ENCODE measurements at places on chromosomes 6 and 20. TPM values are rescaled to one million over a fixed set of nuclear protein-coding genes. Genes with fewer than 3 reads are reported as not detected.

- no peak for DNase-seq
- no peaks in the 10 kb centered on the region for H3K27me3 ChIP-seq
- no peaks in the 10 kb centered on the region for H3K4me1 ChIP-seq
- H3K4me3 ChIP-seq = no peak overlapping the region
- H3K36me3 ChIP-seq = peaks cover 84% of the 10 kb centered on the region
- H3K27ac ChIP-seq = no peak overlapping the region
These were observed 32.2 kb downstream of the EIF2S2 start for GRCh38 chr20:34079818-34080217.

DNA sequence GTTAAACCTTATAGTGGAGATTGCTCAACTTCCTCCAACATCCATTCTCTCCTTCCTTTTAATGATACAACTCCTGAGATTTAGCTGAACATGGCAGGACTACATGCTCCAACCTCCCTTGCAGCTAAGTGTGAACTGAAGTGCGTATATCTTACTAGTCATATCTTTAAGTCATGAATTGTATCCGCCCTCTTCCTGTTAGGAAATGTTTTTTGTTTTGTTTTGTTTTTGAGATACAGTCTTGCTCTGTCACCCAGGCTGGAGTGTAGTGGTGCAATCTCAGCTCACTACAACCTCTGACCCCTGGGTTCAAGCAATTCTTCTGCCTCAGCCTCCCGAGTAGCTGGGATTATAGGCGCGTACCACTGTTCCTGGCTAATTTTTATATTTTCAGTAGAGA is 8.8 kb upstream of the OSTM1 start:
- DNase-seq = no peak
- H3K27me3 ChIP-seq = peaks cover 14% of the 10 kb centered on the region
- no peaks in the 10 kb centered on the region for H3K4me1 ChIP-seq
- H3K36me3 ChIP-seq = no peaks in the 10 kb centered on the region

DNA sequence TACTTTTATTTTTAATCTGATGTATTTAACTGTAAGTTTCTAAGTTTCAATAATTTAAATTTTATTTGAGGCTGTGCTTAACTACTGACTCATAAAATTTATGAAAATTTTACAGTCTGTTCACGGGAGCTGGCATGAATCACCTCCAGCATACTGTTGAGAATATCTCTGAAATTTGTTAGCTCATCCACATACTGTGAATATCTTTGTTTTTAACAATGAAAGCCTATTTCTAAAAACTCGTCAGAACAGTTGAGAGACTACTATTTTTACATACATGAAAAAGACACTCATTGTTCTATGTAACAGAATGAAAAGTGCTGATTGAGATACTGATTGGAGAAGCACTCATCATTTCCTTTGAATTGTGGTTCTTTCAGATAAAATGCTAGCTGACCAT is 749.3 kb downstream of the TENT5A start:
- no peaks in the 10 kb centered on the region for H3K36me3 ChIP-seq
- no peak overlapping the region for H3K4me3 ChIP-seq
- H3K27ac ChIP-seq = no peak overlapping the region
- DNase-seq = no peak
- H3K4me1 ChIP-seq = no peaks in the 10 kb centered on the region

- H3K36me3 ChIP-seq = no peaks in the 10 kb centered on the region
- H3K27ac ChIP-seq = no peak overlapping the region
- DNase-seq = no peak
- H3K4me1 ChIP-seq = peaks cover 19% of the 10 kb centered on the region
- H3K27me3 ChIP-seq = no peaks in the 10 kb centered on the region
These were observed 3.2 kb upstream of the SIRPB2 start for GRCh38 chr20:1494436-1494835.

GRCh38 chr6:22827760-22828159 is 258.4 kb downstream of the HDGFL1 start:
- no peaks in the 10 kb centered on the region for H3K4me1 ChIP-seq
- no peaks in the 10 kb centered on the region for H3K36me3 ChIP-seq
- no peak overlapping the region for H3K4me3 ChIP-seq
- no peak for DNase-seq
- H3K27me3 ChIP-seq = no peaks in the 10 kb centered on the region

- H3K36me3 ChIP-seq = no peaks in the 10 kb centered on the region
- H3K27me3 ChIP-seq = no peaks in the 10 kb centered on the region
- H3K27ac ChIP-seq = no peak overlapping the region
- no peak overlapping the region for H3K4me3 ChIP-seq
These were observed 148.8 kb downstream of the RPS12 start for GRCh38 chr6:132962936-132963868.

DNA sequence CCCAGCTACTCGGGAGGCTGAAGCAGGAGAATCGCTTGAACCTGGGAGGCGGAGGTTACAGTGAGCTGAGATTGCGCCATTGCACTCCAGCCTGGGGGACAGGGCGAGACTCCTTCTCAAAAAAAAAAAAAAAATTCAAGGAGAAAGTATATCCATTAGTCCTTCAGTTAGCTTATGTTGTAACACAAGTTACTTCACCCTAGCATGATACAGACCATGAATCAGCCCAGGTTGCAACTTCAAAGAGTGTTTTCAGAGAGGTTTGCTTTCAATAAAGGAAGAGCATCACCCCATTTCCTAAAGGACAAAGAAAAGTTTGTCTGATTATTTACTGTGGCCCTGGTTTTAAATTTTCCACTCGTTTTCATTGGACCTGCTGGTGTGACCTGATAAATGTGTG is 73.0 kb downstream of the SERAC1 start:
- H3K4me1 ChIP-seq = no peaks in the 10 kb centered on the region
- DNase-seq = no peak
- H3K36me3 ChIP-seq = peaks cover 17% of the 10 kb centered on the region
- H3K4me3 ChIP-seq = no peak overlapping the region

DNA sequence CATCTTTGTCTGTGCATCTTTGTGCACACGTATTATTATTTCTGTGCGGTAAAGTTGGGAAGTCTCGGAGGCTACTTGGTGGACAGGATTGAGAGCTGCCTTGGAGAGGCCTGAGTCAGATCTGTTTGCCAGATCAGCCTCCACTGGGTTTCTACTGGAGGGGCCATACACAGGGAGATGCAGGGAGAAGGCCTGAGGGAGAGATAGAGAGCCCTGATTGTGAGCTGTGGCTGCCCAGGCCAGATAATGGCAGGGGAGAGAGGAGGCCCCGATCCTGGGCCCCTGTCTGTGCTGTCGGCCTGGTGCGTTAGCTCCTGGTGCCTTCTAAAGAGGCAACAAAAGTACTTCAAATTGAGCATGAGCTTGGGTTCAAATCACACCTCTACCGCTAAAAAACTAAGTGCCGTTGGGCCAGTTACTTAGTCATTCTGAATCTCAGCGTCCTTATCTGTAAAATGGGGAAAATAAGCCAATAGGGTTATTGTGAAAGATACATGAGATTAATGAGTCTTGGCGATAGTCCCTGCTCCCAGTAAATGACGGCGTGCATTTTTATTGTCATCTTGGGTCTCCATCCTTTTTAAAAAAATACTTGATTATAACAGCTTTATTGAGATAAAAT is 27.6 kb upstream of the ADA start:
- H3K27me3 ChIP-seq = no peaks in the 10 kb centered on the region
- no peak overlapping the region for H3K4me3 ChIP-seq
- H3K27ac ChIP-seq = no peak overlapping the region
- peaks cover 5% of the 10 kb centered on the region for H3K4me1 ChIP-seq
- DNase-seq = no peak
- H3K36me3 ChIP-seq = no peaks in the 10 kb centered on the region

GRCh38 chr6:119669221-119669620 is 319.7 kb upstream of the MAN1A1 start:
- no peaks in the 10 kb centered on the region for H3K36me3 ChIP-seq
- no peak overlapping the region for H3K4me3 ChIP-seq
- no peaks in the 10 kb centered on the region for H3K27me3 ChIP-seq
- DNase-seq = no peak

GRCh38 chr6:107621229-107621937 is 131.5 kb downstream of the SOBP start:
- no peaks in the 10 kb centered on the region for H3K27me3 ChIP-seq
- H3K4me3 ChIP-seq = no peak overlapping the region
- DNase-seq = no peak
- H3K36me3 ChIP-seq = no peaks in the 10 kb centered on the region
- H3K4me1 ChIP-seq = peaks cover 27% of the 10 kb centered on the region

GRCh38 chr6:163323705-163324104 is 90.8 kb upstream of the QKI start:
- no peaks in the 10 kb centered on the region for H3K4me1 ChIP-seq
- DNase-seq = no peak
- no peak overlapping the region for H3K27ac ChIP-seq
- no peak overlapping the region for H3K4me3 ChIP-seq
- no peaks in the 10 kb centered on the region for H3K27me3 ChIP-seq

DNA sequence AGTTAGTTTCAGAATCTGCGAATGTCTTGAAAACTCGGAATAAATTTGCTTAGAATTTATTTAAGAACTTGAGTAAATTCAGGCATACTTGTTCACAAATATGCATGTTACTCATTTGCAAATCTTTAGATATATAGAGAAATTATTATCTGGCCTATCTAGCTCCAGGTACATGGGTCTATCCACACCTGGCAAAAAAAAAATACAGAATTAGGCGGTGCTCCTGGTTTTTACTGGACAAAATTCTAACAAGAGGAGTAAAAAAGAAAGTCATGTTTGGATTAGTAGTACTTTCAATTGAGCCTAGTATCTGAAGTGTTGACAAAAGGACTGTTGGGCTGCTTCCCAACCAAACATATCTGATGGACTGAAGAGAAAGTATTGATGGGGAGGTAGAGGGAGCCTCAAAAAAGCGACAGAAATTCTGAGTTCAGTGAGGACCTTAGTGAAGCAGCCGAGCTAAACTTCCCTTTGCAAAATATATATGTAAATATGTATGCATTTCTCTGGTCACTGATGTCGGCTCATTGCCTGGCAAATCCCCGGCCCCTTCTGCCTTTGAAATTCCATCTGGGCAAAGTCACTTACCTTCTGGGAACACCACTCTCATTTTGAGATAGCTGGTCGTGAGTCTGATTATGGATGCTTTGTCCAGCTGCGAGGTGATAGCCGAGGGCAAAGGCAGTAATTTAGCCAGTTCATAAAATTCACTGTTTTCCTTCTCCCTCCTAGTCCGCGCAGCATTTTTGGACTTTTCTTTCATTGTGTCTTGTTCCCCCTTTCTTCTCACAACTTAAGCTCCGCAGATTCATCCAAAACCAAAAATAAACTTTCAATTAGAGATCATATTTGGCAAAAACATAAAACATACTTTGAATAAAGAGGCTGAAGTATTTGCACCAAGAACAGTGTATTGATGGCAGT is 1.8 kb downstream of the SIM1 start:
- peaks cover 34% of the 10 kb centered on the region for H3K27me3 ChIP-seq
- H3K4me3 ChIP-seq = no peak overlapping the region
- no peaks in the 10 kb centered on the region for H3K4me1 ChIP-seq
- no peaks in the 10 kb centered on the region for H3K36me3 ChIP-seq
- no peak overlapping the region for H3K27ac ChIP-seq

GRCh38 chr20:38165089-38165965 is at the start of gene TGM2:
TSS of gene TGM2 (minus strand) at chr20:38165270. CDS start at chr20:38165198, 72 bp downstream.
- H3K27me3 ChIP-seq = no peaks in the 10 kb centered on the region
- no peak within 1 kb of the TSS for H3K4me3 ChIP-seq
- DNase-seq = peak; percentile 59
- H3K36me3 ChIP-seq = no peaks in the 10 kb centered on the region

- H3K27me3 ChIP-seq = no peaks in the 10 kb centered on the region
- H3K4me3 ChIP-seq = no peak overlapping the region
- no peak for DNase-seq
- no peaks in the 10 kb centered on the region for H3K4me1 ChIP-seq
- peak overlapping the region; percentile 45 for H3K27ac ChIP-seq
These were observed 7.0 kb downstream of the IL22RA2 start for GRCh38 chr6:137166247-137167098.

DNA sequence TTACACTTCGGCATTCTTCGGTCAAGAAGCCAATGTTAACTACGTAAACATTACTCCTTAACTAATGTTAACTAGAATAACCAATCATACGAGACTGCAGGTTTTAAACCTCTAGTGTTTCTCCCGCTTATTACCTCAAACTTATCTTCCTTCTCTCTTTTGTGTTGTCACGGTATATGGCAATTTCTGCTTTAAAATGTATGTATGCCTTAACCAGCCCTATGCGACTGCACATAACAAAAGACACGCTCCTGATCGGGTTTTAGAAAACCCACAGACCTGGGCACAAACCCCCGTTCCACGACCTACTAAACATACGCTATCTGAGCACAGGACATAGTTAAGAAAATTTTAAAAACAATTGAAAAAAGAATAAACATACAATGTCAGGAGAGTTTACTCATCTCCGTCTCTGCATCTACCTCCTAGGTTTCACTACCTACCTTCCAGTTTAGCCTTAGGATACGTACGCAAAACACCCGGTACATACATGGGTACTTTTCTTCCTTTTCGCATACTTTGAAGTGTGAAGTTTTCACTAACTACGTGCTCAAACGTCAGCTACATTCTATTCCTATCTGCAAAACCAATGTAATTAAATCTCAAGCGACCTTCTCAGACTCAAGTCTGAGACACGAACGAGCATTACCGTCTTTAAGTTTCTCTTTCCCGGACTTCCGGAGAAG is 1.1 kb downstream of the CD164 start:
- DNase-seq = no peak
- H3K4me3 ChIP-seq = peak overlapping the region; percentile 94
- H3K4me1 ChIP-seq = peaks cover 36% of the 10 kb centered on the region
- peaks cover 14% of the 10 kb centered on the region for H3K36me3 ChIP-seq
- H3K27me3 ChIP-seq = no peaks in the 10 kb centered on the region

- peaks cover 20% of the 10 kb centered on the region for H3K27me3 ChIP-seq
- DNase-seq = no peak
- no peaks in the 10 kb centered on the region for H3K4me1 ChIP-seq
- no peak overlapping the region for H3K4me3 ChIP-seq
- no peaks in the 10 kb centered on the region for H3K36me3 ChIP-seq
These were observed 38.1 kb downstream of the IYD start for GRCh38 chr6:150406948-150407347.

GRCh38 chr20:47676219-47676721 is 109.0 kb downstream of the SULF2 start:
- H3K27ac ChIP-seq = no peak overlapping the region
- no peak for DNase-seq
- no peak overlapping the region for H3K4me3 ChIP-seq
- H3K27me3 ChIP-seq = peaks cover 19% of the 10 kb centered on the region

GRCh38 chr6:116799945-116800344 is 28.9 kb downstream of the GPRC6A start:
- no peaks in the 10 kb centered on the region for H3K27me3 ChIP-seq
- H3K4me3 ChIP-seq = no peak overlapping the region
- no peaks in the 10 kb centered on the region for H3K4me1 ChIP-seq
- no peak overlapping the region for H3K27ac ChIP-seq

DNA sequence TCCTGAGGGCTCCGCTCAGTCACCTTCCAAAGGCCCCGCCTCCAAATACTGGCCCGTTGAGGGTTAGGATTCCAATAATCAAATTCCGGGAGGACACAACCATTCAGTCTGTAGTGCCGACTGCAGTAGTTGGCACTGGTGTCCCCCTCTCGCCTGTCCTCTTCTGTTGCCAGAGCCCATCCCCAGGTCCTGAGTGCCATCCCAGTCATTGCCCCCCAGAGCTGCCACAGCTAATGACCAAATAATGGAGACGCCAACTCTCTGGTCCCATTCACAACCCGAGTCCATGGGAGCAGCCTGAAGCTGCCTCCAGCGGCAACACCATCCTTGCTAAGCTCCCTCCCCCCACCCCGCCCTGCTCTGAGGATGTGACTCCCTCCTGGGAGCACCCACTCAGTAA is 115.9 kb downstream of the JPH2 start:
- H3K27ac ChIP-seq = peak overlapping the region; percentile 94
- H3K27me3 ChIP-seq = no peaks in the 10 kb centered on the region
- H3K4me1 ChIP-seq = peaks cover 59% of the 10 kb centered on the region
- H3K36me3 ChIP-seq = no peaks in the 10 kb centered on the region
- H3K4me3 ChIP-seq = no peak overlapping the region

SLC35D3 gene
- total RNA-seq = not detected

TNNC2 gene
- total RNA-seq = 1.3 TPM

MAFB gene
- 0.32 TPM for total RNA-seq

FAM83B gene
- not detected for total RNA-seq

RIPPLY2 gene
- not detected for total RNA-seq

RUNX2 gene
- 14.4 TPM for total RNA-seq

BCAS4 gene
- 26.4 TPM for total RNA-seq

SCRT2 gene
- not detected for total RNA-seq

ETV7 gene
- total RNA-seq = 3.3 TPM
